Left kidney (tissue), 8 donors: ENCODE measurements at places on chromosomes 3 and 15. TPM values are rescaled to one million over a fixed set of nuclear protein-coding genes. Genes with fewer than 3 reads are reported as not detected.

Gene TMEM207
- polyA plus RNA-seq, result 18.1 TPM

Gene HACD2
- polyA plus RNA-seq, result 53.6 TPM

Gene CFAP100
- polyA plus RNA-seq, result 1.7 TPM

Gene RTP4
- 0.70 TPM for polyA plus RNA-seq

Gene SCAANT1
- 1.0 TPM for polyA plus RNA-seq

Gene PRKCD
- 20.3 TPM for polyA plus RNA-seq

Gene CADPS
- 5.0 TPM for polyA plus RNA-seq

Gene OR5K2
- polyA plus RNA-seq, result 1.2 TPM

Gene TUSC7
- polyA plus RNA-seq, result not detected

Gene LSAMP
- 14.2 TPM for polyA plus RNA-seq

Gene FSTL1
- 519 TPM for polyA plus RNA-seq

Gene HERC2
- 66.0 TPM for polyA plus RNA-seq

Gene LRCH3
- polyA plus RNA-seq, result 60.8 TPM

Gene ZMYND10
- polyA plus RNA-seq, result 4.2 TPM
